ENCODE measurements at places on chromosomes 6 and 20.

- no peak for DNase-seq
Measured at GRCh38 chr6:89952686-89953085, 58.4 kb downstream of the GJA10 start.

- DNase-seq: no peak
Measured at GRCh38 chr6:106527979-106528378, 101.3 kb downstream of the RTN4IP1 start.

DNA sequence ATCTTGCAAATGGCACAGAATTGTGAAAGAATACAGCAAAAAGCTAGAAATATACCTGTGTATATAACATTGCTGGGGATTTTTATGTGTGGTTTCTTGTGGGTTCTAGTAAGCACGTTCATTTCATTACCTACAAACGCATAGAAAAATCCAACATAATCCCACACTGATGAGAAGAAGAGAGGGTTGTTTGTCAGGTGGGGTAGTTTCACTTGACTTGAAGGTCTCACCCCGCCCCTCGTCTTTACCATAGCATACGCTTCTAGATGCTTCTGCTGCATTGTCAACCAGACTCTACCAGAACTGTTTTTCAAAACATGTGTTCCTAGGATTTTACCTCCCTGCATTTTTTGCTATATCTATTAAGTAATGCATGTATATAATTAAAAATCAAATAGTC lies 284.1 kb upstream of the TAB2 start:
- DNase-seq: no peak

- no peak for DNase-seq
Measured at GRCh38 chr6:37491830-37492208, 7.9 kb downstream of the CCDC167 start.

DNA sequence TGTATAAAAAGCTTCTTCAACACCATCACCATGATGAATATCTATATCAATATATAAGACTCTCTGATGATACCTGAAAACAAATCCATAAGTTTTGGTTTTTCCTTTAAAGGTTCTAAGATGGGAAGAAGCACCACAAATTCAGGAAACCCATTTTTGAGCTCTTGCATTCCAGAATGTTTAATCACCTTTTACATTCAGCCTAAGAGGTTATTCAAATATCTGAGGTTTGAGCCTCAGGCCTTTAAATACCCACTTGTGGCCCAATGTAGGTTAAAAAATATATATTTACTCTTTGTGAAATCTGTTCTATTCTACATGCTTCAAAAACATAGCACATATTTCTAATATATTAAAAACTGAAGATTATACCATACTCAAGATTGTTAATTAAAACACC lies 17.6 kb downstream of the HDAC2 start:
- no peak for DNase-seq

DNA sequence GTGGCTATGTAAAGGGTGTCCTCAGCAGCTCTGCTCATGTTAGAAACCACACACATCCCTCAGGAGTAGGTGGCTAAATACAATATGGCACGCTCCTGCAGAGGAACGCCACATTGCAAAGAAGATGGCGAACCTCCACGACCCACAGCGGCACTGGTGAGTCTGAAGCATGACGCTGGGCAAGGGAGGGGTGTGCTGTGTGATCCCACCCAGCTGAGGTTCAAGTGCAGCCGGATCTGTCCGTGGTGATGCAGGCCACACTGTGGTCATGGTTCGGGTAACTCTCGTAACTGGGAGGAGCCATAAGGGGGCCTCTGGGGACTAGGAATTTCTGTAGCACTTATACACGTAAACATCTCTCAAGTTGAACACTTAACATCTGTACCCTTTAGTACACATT lies 23.4 kb upstream of the APMAP start:
- DNase-seq: no peak

DNA sequence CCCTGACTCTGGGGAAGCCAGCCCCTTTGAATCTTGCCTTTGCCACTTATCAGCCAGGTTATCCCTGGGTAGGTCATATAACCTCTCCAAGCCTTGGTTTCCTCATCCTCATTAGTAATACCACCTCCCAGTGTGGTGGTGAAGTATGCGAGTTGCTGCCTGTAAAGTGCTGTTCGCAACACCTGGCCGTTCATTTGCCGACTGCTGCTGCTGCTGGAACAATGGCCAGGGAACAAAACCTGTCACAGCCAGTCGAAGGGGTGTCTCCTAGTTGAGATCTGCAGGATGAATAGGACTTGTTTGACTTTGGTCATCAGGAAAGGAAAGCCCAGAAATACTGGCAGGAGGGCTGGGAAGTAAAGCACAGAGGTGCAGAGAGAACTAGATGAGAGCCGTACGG lies 6.1 kb downstream of the MANBAL start:
- DNase-seq: no peak

- no peak for DNase-seq
Measured at GRCh38 chr6:71810880-71811279, 75.5 kb upstream of the RIMS1 start.

GRCh38 chr6:166173281-166173951 lies 5.8 kb upstream of the TBXT start:
- no peak for DNase-seq

DNA sequence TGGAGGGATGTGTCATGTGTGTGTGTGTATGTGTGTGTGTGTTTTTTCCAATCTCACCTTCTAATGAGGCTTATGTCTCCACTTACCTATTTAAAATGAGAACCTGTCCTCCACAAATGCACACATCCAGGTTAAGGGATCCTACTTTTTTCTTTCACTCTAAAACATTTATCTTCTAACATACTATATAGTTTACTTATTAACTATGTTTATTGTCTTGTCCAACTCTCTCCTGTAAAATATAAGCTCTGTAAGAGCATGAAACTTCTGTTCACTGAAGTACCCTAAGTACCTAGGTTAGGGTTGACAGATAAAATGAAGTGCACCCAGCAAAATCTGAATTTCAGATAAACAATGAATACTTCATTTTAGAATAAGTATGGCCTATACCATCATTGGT lies 29.2 kb upstream of the RBM24 start:
- DNase-seq: no peak

GRCh38 chr6:29927841-29928388 lies 14.4 kb upstream of the HLA-A start:
- no peak for DNase-seq

GRCh38 chr20:11094711-11095110 lies 420.9 kb upstream of the JAG1 start:
- DNase-seq: no peak

- no peak for DNase-seq
Measured at GRCh38 chr6:153073841-153074240, 57.2 kb downstream of the RGS17 start.

GRCh38 chr20:9837634-9838033 lies 1.2 kb downstream of the PAK5 start:
- DNase-seq: no peak

GRCh38 chr6:14456941-14457340 lies 339.4 kb downstream of the CD83 start:
- no peak for DNase-seq

DNA sequence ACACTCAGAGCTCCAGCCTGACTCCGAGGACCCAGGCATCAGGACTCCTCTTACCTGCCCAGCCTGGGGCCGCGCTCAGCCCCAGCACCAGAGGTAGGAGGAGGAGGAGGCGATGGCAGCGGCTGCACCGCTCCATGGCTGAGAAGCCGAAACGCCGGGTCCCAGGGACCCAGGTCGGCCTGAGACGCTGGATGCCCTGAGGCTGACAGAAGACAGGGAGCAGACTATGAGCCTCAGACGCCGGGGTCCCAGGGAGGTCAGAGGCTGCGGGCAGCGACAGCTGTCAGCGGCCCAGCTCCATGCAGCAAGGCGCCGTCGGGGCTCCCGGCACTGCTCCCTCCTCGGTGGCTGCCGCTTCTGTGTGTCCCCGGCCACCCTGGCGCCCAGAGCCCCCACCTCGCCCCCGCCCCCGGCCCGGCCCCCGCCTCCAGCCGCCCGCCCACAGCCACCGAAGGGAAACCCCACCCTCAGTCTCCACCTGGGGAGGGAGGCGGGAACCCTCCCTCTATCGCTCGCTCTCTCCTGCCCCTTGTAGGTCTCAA lies at the start of gene COL11A2:
COL11A2 (minus strand) TSS at position 363 of the 542 bp plus-strand sequence; CDS start at position 136, 227 bp downstream.
- no peak for DNase-seq

DNA sequence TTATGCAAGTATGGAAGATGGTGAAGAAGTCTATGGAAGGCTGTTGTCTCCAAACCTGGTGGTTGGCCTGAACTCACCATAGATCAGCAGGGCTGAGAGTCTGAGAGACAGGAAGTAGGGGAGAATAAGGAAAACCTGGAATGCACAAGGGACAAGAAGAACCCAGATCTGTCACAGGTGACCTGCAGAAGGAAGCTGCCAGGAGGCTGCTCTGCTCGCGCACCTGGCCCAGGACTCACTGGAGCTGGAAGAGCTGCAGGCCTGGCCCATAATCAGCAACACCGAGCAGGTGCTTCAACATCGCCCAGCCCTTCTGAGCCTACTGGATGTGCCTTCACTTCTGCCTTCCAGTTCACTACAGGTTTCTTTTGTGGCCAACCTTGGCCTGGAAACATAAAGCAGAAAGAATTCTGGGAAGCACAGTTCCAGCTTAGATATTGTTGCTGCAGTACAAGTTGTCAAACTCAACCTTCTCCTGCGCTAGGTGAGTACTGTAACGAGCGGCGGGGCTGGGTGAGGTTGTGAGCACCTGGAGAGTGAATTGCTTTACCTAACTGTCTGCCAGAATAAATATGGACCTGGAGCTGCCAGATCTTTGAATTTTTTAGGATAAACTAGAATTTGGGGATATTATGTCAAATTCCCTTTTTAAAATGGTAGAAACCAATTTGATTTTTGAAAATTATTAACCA lies 82.4 kb downstream of the CDH26 start:
- no peak for DNase-seq

GRCh38 chr6:96276856-96277255 lies 244.8 kb upstream of the UFL1 start:
- no peak for DNase-seq

- no peak for DNase-seq
Measured at GRCh38 chr20:47963022-47963421, 177.7 kb upstream of the SULF2 start.

DNA sequence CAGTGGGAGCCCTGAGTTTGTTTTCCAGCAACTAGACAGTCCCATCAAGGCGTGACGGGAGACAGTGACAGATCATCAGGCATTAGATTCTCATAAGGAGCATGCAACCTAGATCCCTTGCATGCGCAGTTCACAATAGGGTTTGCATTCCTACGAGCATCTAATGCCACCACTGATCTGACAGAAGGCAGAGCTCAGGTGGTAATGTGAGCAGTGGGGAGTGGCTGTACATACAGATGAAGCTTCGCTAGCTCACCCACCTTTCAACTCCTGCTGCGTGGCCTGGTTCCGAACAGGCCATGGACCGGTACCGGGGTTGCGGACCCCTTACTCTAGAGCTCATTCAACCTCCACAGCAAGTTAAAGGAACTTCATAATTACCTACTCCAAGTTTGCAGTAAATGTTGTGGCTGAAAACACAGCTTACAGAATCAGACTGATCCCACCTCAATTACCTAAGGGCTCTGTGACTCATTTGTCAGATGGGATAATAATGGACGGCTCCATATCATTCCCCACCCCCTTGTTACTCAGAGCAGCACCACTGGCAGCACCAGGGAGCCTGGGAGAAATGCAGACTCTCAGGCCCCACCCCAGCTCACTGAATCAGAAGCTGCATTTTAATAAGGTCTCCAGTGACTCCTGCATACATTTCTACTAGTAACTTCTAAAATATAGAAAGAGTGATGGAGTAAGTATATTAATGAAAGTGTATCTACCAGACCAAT lies 15.7 kb downstream of the PXMP4 start:
- DNase-seq: no peak

DNA sequence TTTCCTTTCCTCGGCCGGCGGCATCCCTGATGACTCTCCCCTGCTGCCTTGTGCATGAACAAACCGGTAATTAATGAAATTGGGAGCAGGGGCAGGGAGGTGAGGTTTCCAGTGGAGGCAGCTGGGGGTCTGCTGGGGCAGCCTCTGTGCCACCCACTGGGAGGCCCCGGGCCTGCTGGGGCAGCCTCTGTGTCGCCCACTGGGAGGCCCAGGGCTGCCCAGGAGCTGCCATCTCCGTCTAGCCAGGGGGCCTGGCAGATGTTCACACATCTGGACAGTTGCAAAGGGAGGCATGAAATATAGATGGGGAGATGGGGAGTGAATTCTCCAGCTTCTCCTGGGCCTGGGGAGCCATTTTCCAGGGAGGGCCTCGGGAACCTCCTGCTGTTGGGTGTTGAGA lies 33.8 kb downstream of the TOX2 start:
- DNase-seq: no peak

- no peak for DNase-seq
Measured at GRCh38 chr20:51583499-51583898, 41.0 kb upstream of the NFATC2 start.

DNA sequence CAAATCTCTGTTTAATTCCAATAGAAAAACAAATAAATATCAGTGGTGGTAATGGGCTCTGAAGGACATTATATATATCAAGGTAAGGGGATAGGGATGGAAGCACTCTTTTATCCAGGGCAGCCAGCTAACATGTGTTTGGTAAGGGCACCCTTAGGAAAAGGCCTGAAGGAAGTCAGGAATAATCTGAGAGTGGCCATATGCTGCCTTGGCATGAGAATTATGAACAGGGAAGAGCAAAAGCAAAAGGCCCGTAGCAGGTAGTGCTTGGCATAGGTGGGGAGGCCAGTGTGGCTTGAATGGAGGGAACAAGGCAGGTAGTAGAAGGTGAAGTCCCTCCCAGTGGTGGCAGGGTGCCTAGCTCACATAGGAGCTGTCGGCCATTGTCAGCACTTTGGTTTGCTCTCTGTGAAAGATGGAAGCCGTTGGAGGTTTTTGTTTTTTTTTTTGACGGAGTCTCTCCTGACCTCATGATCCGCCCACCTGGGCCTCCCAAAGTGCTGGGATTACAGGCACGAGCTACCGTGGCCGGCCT lies 39.6 kb upstream of the CSE1L start:
- DNase-seq: no peak

DNA sequence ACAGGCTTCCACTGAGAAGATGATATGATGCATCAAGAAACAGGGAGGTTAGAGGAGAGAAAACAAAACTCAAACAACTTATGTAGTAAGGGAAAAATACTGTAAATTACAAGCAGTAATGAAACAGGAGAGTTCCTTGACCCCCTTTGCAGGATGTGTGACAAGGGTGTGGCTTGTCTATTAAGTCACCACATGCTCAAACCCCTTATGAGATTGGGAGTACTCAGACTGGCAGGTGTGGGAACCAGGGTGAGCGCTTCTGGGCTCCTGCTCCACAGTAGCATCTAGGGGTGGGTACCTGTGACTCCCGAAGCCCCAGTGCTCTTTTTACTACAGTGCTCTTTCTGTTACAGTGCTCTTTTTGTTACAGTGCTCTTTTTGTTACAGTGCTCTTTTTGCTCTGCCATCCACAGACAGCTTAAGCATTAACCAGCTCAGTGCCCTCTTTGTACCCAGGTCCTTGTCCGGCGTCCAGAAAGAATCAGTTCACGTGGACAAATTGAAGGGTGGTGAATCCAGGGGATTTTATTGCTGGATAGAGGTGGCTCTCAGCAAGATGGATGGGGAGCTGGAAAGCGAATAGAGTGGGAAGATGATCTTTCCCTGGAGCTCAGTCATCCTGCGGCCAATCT lies 28.7 kb downstream of the OLIG3 start:
- DNase-seq: no peak

- no peak for DNase-seq
Measured at GRCh38 chr20:22757424-22758183, 173.2 kb upstream of the FOXA2 start.

Measured in GM18507 (cell line).